Uterus (tissue), 4 donors: ENCODE measurements at places on chromosomes 4 and X. TPM values are rescaled to one million over a fixed set of nuclear protein-coding genes. Genes with fewer than 3 reads are reported as not detected.

Gene CTAG2
- total RNA-seq = not detected

Gene XAGE1A
- total RNA-seq = not detected

Gene NHSL2
- total RNA-seq = 7.6 TPM

Gene GAB3
- total RNA-seq = 2.9 TPM

- no peak overlapping the region for H3K4me3 ChIP-seq
- no peaks in the 10 kb centered on the region for H3K36me3 ChIP-seq
- H3K27me3 ChIP-seq = no peaks in the 10 kb centered on the region
- H3K4me1 ChIP-seq = no peaks in the 10 kb centered on the region
Measured at GRCh38 chr4:140448830-140449229, 21.4 kb upstream of the CLGN start.

DNA sequence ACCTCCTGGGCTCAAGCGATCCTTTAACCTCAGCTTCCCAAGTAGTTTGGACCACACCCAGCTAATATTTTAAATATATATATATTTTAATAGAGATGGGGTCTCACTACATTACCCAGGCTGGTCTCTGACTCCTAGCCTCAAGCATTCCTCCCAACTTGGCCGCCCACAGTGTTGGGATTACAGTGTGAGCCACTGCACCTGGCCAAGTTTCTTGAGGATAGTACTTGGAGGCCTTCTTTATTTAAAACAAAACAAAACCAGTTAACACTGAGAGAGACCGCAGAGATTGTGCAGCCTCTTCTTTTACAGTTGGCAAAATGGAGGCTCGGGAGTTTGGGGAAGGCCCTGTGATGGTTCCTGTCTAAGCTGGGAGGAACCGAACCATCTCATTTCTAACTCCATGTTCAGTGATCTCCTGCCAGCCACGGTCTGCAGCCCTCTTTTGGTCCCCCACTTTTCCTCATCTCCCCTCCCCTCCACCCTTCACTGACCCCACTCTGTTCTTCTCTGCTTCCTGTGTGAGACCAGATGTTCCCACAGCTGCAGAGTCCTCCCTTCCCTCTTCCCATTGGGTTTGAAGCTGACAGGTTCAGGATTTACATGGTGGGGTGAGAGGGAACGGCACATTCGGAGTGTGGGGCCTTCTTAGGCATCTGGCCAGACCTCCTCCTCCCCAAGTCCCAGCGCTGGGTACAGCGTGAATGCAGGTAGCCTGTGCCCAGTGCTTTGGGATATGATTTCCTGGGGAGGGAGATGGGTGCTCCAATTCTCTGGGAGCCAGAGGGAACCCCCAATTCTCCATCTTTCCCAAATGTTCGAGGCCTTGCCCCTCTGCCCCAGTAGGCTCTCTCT, 1.4 kb upstream of the SORCS2 start:
- H3K4me3 ChIP-seq = no peak overlapping the region
- DNase-seq = no peak
- no peaks in the 10 kb centered on the region for H3K27me3 ChIP-seq
- H3K4me1 ChIP-seq = no peaks in the 10 kb centered on the region

DNA sequence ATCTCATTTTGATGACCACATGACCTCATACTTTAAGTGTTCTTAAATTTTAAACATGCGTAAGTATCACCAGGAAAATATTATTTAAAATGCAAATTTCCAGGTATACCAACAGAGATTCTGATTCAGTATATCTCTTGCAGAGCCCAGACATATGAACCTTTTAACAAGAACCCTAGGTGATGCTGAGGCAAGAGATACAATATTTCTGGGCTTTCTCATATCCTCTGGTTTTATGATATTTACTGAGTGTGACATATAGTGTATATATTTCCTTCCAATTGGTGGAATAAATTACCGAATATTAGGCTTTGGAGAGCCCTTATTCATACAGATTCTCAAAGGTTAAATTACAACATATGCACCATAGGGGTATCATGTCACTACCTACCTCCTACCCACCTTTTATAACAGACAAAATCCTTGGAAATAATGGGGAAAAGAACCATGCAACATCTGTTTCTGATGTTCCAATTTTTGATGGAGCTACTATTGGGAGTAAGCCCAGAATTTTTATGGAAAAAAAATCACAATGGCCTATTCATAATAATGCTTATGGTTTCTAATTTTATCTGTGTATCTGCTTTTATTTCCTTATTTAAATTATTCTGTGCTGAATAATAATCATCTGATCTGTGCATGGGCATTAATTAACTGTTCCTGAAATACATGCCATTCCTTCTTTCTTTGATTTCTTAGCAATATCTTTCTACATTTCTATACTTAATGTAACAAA, 27.1 kb downstream of the KCTD8 start:
- H3K4me1 ChIP-seq = no peaks in the 10 kb centered on the region
- H3K4me3 ChIP-seq = no peak overlapping the region
- no peaks in the 10 kb centered on the region for H3K27me3 ChIP-seq
- no peak for DNase-seq

- no peaks in the 10 kb centered on the region for H3K36me3 ChIP-seq
- H3K27ac ChIP-seq = no peak overlapping the region
- H3K4me1 ChIP-seq = no peaks in the 10 kb centered on the region
- DNase-seq = no peak
Measured at GRCh38 chrX:110087485-110088356, 84.8 kb downstream of the TMEM164 start.

GRCh38 chrX:63657821-63658220, 127.2 kb downstream of the ARHGEF9 start:
- no peaks in the 10 kb centered on the region for H3K4me1 ChIP-seq
- DNase-seq = peak; percentile 55
